Right lung (tissue), 10 donors: ENCODE measurements at places on chromosomes 11 and 22.

DNA sequence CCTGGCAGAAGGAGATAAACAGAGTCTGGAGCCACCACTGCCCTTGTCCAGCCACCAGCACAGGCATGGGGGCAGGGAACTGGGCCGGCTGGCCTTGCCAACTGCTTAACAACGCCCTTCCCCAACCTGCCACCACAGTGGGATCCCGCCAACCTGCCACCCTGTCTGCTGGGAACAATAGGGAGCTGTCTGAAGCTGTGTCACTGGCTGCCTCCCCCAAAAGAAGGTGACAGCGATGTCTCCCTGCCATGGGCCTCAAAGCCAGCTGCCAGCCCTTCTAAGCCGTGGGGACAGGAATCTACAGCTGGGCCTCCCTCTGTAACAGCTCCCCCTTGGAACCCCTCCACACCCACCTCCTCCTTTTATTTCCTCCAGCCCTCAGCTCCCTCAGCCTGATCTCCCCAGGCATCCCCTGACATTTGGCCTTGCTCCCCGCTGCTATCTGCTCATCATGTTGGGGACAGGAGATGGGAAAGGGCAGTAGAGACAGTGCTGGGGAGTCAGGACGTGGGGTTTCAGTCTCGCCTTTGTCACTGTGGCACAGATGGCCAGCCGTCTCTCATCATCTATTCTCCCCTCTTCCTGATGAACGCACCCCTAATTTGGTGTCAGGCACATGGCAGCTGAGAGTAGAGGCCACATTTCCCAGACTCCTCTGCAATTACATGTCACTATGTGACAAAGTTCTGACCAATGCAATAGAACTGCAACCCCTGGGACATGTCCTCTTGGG lies 51.3 kb upstream of the PRDM11 start:
- no peak for DNase-seq

DNA sequence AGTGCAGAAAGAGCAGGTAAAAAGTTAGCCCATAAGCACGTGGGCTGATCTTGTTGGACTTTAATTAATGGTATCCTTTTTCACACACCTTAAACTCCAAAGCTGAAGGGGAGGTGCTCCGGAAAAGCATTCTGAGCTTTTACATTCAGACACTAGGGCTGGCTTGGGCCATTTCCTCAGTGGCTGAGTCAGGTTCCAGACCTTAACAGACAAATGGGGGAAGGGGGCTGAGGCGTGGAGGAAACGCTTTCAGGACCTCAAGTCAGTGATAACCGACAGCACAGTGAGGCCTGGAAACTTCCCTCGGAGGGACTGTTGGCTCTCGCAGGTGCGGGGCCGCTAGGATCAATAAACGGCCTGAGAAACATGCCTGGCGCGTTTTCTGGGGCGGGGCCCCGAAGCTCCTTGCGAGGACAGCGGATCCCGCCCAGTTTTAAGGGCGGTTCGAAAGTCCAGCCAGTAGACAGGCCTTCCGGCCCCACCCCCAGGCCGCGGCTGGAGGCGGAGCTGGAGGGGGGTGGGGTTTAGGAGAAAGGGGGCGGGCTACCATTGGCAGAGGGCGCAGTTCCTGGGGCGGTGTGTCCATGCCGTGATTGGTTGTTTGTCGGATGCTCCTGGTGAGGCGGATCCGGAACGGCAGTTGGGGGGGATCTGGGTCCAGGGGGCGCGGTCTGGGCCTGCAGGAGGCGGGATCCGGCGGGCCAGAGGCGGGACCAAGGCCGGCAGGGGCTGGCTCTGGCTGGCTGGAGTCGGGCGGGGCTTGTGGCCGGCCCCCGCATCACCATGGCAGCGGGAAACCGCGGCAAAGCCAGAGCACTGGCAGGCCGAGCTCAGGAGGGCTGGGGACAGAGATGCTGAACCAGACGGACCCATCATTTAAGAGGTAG lies 8.0 kb downstream of the C11orf52 start:
- peak; percentile 96 for DNase-seq

DNA sequence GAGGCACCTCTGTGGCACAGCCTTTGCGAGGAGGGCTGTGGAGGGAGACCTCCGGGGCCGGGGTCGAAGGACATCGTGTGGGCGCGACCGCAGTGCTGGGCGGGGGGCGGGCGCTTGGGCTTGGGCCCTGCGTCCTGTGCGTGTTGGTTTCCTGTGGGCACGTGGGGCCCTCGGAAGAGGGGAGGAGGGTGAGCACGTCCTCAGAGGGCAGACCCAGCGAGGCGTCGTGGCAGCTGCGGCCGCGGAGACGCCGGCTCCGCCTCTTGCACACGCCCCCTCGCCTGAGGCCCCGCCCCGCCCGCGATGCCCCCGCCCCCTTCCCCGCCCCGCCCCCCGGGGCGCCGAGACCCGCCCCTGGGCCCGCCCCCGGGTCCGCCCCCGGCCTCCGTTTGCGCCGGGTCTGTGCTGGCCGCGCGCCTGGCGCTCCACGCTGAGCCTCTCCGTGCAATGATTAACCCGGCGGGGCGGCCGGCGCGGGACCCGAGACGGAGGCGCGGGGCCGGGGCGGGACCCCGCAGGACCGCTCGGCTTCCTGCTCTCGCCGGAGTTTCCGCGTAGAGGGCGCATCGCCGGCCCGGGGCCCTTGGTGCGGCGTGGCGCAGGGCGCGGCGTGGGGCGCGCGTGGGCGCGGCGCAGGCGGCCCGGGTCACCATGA lies at the start of gene PRR5:
Gene PRR5, plus strand, starts transcription at position 381 of the 655 bp plus-strand sequence. Its CDS starts 271 bp downstream, at position 652.
- peak; percentile 81 for DNase-seq

GRCh38 chr11:114315749-114316368 lies 19.7 kb downstream of the NNMT start:
- no peak for DNase-seq
